Stimulated activated CD8-positive, alpha-beta memory T cell treated with anti-CD3 and anti-CD28 coated beads, Interleukin-12 subunit alpha, Interleukin-12 subunit beta, amount 100 ng/mL, for 4 hours (primary cell): ENCODE measurements at places on chromosomes 7 and 10.

DNA sequence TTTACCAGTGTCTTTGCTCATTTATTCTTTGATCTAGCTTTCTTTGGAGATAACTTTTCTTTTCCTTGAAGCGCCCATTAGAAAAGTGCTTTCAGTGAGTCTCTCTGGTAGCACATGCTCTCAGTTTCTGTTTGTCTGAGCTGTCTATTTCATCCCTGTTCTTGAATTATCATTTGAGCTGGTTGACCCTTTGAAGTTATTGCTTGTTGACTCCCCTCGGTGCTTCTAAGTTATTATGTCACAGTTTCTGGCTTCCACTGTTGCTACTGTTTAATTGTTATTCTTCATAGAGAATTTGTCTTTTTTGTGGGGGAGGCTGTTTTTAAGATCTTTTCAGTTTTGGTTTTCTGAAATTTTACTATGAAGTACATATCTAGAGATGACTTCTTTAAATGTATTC lies 11.4 kb upstream of the PRF1 start:
- no peak for DNase-seq

GRCh38 chr7:122706836-122707235 lies 4.1 kb upstream of the RNF148 start:
- DNase-seq: no peak

DNA sequence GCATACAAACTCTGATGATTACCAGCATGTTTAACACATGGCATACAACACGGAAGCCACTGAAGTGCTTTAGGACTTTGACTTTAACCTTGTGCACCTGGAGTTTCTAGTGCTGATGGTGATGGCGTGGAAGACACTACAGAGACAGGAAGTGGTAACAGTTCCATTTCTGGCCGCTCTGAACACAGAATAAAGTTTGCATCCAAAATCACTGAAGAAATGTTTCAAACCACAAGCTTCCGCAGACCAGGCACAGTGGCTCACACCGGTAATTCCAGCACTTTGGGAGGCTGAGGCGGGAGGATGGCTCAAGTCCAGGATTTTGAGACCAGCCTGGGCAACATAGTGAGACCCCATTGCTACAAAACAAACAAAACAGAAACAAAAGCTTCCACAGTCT lies 40.3 kb upstream of the TNPO3 start:
- no peak for DNase-seq

- no peak for DNase-seq
Measured at GRCh38 chr7:99829524-99830160, 1.8 kb downstream of the CYP3A43 start.

DNA sequence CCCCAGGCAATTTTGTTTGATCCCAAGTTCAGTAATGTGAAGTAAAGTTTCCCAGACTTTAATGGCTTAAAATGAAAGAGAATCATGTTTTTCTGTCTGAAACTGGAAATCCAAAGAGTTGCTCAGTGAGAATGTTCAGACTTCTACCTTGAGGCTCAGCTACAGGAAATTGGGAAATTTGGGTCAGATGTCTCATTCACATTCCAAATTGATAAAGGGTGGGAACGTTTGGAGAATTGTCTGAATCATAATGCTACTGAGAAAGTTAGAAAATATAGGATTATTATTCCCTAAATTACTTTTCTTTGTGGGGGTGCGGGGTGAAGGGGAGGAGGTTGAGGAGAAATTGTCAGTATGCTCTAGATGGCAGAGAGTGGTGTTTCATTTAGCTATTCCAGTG lies 773.9 kb downstream of the LRMDA start:
- DNase-seq: no peak

- DNase-seq: no peak
Measured at GRCh38 chr7:37052705-37053104, 328.4 kb upstream of the AOAH start.

- DNase-seq: no peak
Measured at GRCh38 chr10:10846504-10846900, 171.2 kb upstream of the CELF2 start.

GRCh38 chr10:93454146-93454545 lies 28.0 kb downstream of the MYOF start:
- no peak for DNase-seq

DNA sequence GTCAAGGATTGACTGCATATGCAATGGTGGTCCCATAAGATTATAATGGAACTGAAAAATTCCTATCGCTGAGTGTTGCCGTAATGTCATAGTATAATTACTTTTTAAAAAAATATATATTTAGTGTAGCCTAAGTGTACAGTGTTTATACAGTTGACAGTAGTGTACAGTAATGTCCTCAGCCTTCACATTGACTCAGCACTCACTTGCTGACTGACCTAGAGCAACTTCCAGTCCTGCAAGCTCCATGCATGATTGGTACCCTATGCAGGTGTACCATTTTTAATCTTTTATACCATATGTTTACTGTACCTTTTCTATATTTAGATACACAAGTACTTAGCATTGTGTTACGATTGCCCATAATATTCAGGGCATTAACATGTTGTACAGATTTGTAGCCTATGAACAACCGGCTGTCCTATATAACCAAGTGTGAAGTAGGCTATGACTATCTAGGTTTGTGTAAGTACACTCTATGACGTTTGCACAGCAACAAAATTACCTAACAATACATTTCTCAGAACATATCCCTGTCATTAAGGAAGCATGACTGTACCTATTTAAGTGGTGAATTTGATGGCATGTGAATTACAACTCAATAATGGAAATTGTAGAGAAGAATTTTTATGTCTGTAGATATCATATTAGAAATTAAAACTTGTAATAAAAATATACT lies 40.9 kb downstream of the CCNY start:
- DNase-seq: no peak

- no peak for DNase-seq
Measured at GRCh38 chr10:78963074-78964034, 105.4 kb upstream of the ZMIZ1 start.

DNA sequence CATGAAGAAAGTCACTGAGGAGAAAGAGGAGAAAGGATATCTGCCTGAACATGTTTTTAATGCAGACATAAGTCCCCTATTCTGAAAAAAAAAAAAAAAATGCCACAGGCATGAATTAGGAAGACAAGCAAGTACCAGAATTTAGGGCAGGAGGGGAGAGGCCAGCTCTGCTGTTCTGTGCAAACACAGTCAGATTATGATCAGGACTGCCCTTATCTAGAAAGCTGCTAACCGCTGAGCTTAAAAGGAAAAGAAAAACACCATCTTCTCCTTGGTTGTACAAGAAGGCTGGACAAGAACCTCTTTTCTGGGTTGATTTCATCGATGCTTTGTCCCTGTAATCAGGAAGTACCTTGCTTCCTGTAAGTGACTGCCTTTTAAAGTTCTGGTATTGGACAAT lies 15.3 kb upstream of the PWWP2B start:
- DNase-seq: no peak

DNA sequence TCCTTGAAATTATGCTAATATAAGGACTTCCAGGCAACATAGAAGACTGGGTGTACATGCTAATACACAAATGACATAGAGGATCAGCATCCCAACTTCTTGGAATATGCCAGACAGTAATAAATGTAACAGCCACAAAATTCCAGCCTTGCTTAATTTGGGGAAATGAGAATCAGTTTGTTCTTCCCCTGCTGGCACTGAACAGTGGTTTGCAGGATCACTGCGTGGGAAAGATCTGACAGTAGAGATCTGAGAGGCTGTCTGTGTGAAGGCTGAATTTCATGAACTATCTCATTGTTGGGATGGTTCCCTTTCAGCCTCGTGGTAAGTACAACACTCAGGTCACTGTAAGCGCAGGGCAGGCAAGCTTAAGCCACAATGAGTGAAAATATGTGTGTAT lies 1078.0 kb downstream of the LRMDA start:
- DNase-seq: no peak

- no peak for DNase-seq
Measured at GRCh38 chr10:10798864-10799192, 218.8 kb upstream of the CELF2 start.

DNA sequence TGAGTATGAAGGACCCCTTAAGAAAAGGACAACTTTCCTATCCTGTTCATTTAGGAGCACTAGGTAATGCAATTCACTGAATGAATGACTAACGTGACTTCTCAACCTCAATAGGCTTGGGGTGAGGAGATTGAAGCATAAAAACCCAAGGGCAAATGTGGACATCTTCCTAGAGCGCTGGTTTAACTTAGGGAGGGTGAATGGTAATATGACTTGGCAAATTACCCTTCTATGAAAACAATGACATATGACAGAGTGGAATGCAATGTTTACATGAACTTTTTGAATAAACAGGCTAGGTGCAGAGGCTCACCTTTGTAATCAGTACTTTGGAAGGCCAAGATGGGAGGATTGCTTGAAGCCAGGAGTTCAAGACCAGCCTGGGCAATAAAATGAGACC lies 83.9 kb upstream of the ANK3 start:
- no peak for DNase-seq

GRCh38 chr10:123778719-123779517 lies 112.7 kb downstream of the CPXM2 start:
- no peak for DNase-seq

- DNase-seq: no peak
Measured at GRCh38 chr10:17220652-17221100, 7.4 kb upstream of the VIM start.

- no peak for DNase-seq
Measured at GRCh38 chr10:132149917-132150316, 36.8 kb upstream of the DPYSL4 start.

DNA sequence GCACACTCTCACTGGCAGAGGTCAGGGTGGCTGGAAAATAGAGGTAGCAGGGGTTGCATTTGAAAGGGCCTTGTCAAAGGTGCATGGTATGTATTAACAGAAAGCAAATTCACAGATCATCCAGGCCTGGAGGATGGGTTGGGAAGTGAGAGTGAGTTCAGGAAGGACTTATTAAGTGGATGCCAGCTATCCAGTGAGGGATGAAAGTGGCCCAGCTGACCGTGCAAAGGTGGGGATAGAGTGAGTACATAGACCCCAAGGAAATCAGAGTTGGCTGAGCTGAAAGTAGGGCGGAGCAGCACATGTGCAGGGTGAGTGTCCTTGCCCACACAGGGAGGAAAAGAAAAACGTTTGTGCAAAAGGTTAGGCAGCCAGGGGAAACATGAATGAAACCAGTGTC lies 58.1 kb downstream of the HECW1 start:
- DNase-seq: no peak

DNA sequence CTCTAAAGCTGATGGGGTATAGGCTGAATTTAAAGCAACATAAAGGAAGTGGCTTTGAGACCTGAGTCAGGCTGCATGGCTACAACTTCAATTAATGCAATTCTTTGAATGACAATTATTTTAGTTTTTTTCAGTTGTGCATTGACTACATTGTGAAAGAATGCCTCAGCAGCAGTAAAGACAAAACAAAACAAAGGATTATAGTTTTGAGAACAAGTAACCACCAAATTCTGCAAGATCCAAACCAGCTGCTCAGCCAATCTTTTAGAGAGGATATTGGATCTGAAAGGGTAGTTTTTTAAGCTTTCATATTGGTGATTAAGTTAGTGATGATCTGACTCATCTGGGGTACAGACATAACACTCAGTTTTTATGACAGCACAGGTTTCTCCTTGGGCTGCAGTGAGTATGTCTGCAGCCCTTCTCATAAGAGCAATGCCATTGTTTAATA lies 40.6 kb upstream of the ABCA13 start:
- DNase-seq: no peak

- no peak for DNase-seq
Measured at GRCh38 chr7:28623863-28624262, 211.5 kb downstream of the CREB5 start.

DNA sequence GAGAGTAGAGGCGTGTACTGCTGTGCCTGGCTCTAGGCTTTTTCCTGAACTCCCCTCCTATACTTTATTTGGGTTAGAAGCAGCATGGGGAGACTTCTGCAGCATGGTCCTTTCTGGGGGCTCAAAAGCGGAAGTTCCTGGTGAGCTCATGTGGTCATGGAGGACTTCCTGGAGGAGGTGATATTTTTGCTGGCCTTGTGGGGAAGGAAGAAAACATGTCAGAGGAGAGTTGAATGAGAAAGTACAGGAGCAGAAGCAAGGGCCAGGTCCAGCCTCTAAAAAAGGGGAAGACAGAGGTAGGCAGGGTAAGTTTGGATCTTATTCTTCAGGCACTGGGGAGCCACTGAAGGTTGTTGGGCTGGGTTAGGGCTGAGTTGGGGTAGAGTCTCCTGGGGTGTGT lies 45.5 kb downstream of the CASTOR2 start:
- DNase-seq: no peak

DNA sequence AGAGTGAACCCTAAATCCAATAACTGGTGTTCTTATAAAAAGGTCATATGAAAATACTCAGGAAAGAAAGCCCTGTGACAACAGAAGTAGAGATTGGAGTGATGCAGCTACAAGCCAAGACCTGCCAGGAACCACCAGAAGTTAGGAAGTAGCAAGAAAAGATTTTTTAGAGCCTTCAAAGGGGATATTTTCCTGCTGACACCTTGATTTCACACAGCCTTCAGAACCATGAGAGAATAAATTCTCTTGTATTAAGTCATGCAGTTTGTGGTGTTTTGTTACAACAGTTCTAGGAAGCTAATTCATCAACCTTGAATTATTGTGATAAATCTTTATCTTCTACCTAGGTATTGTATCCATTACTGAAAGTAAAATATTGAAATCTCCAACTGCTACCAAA lies 81.0 kb downstream of the HYCC1 start:
- DNase-seq: no peak

DNA sequence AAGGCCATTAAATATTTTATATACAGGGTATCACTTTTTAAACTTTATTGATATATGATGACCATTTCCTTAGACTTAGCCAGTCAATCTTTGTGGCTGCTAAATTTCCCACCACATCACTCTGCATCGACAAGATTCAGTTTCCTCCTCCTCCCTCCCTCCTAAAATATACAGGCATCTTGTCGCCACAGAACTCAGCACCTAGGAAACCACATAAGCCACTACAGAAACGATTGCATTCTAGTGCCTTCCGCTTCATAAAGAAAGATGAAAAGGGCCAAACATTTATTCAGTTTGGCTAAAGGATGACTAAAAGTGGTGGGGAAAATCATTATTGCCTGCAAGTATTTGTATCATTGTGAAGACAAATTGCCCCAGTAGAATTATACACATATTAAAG lies 30.7 kb downstream of the ERCC6 start:
- DNase-seq: no peak

- DNase-seq: no peak
Measured at GRCh38 chr10:100569687-100570481, 34.1 kb downstream of the HIF1AN start.

GRCh38 chr10:29302499-29302898 lies 13.6 kb downstream of the LYZL1 start:
- no peak for DNase-seq

- no peak for DNase-seq
Measured at GRCh38 chr7:16719699-16720098, 33.9 kb upstream of the TSPAN13 start.

- DNase-seq: no peak
Measured at GRCh38 chr10:75403144-75403938, 1.8 kb upstream of the ZNF503 start.

DNA sequence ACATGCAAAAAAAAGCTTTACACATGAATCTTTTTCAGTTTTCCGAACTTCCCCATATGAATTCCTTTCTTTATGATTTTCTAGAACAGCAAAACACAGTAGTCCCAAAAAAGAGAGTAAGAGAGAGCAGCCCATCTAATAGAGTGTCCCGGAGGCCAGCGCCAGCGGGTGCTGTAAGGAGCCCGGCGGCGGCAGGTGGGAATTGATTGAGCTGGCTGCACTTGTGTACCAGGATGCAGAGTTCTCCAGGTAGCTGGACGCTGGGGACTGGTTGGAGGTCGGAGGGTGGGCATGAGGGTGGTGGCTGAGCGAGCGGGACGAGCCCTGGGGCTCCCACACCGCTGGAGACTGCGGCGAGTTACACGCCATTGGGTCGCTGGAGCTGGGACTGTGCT lies 4.0 kb downstream of the DLX5 start:
- no peak for DNase-seq

GRCh38 chr7:117270371-117270770 lies 52.5 kb downstream of the WNT2 start:
- no peak for DNase-seq
